A172 (cell line): ENCODE measurements at places on chromosomes 5 and 9. TPM values are rescaled to one million over a fixed set of nuclear protein-coding genes. Genes with fewer than 3 reads are reported as not detected.

- no peak for DNase-seq
Measured at GRCh38 chr9:36080519-36080918, 43.8 kb downstream of the RECK start.

DNA sequence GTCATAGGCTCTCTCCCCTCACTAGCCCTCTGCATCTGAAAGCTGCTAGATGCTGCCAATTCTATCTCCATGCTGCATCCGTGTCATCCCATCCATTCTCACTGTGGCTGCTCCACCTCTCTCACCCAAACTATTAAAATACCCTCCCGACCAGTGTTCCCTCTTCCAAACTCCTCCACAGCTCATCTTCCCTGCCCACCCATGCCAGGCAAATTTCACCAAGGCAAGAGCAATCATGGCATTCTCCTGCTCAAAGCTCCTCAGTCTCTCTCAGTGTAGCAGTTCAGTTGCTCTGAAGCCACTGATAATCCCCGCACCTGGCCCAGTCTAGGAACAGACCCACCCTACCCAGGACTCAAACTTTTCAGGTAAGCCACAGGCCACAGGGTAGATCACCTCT, 48.4 kb downstream of the SPOCK1 start:
- no peak for DNase-seq

- DNase-seq = peak; percentile 99
Measured at GRCh38 chr5:150789943-150790611, 11.5 kb downstream of the SMIM3 start.

The SMIM33 gene
- total RNA-seq = not detected in 2 replicates

The COMMD10 gene
- 65.6 and 68.1 TPM in 2 replicates for total RNA-seq

The TRIM36 gene
- 11.3 and 18.9 TPM in 2 replicates for total RNA-seq

The RABEPK gene
- 32.2 and 41.7 TPM in 2 replicates for total RNA-seq

The BARHL1 gene
- not detected in 2 replicates for total RNA-seq

The IFNA2 gene
- total RNA-seq = not detected in 2 replicates

The UAP1L1 gene
- total RNA-seq = 94.6 and 109 TPM in 2 replicates
